ENCODE measurements at places on chromosomes 5 and 9.

GRCh38 chr9:134053401-134053871, 14.4 kb downstream of the BRD3 start:
- no peak for DNase-seq

DNA sequence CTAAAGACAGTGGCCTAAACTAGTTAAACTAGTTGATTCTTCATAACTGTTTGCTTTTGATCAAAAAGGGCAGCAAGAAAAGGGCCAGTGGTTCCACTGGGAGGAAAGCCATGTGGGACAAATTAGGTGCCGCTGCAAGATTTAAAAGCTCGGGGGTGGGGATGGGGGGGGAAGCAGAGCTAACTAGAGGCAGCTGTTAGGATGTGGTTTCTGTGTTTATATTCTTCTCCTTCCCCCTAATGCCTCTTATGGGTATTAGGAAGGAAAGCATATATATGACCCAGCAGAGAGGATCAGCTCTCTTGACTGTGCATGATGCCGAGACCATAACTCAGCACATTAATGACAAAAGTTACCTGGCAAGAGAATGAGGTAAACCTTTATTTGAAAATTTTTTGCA, 65.7 kb downstream of the EFNA5 start:
- DNase-seq: no peak

DNA sequence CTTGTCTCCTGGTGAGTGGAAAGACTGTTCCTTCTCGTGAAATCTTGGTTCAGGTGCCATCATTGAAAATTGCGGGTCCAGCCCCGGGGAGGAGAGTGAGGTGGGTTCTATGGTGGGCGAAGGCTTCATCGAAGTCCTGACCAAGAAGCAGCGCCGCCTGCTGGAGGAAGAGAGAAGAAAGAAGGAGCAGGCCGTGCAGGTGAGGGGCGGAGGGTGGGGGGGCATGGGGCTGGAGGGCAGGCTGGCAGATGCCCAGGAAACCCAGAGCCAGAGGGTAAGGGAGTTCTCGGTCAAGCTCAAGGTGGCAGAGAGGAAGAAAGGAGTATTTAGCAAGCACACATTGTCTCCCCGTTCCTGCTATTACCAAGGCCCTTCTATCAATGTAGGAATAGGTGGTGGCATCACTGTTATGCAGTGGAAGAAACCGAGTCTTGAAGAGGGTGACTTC, 24.3 kb upstream of the POMT1 start:
- DNase-seq: peak; percentile 46

DNA sequence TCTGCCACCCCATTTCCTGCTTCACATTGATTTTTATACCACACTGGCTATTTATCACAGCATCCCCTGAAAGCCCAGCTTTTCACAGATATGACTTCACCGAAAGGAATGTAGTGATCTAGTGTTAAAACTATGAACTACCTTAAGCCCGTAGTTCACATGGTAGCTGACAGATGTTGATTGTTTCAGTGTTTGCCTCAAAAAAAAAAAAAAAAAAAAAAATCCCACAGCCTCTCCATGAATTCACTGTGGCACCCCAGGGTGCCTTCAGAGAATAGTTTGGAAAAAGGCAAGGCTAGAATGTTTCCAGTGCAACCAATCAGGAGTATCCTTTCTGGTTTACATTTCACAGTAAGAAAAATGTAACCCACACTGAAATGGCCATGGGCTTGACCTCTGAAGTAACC, 37.1 kb downstream of the GLIS3 start:
- DNase-seq: no peak

DNA sequence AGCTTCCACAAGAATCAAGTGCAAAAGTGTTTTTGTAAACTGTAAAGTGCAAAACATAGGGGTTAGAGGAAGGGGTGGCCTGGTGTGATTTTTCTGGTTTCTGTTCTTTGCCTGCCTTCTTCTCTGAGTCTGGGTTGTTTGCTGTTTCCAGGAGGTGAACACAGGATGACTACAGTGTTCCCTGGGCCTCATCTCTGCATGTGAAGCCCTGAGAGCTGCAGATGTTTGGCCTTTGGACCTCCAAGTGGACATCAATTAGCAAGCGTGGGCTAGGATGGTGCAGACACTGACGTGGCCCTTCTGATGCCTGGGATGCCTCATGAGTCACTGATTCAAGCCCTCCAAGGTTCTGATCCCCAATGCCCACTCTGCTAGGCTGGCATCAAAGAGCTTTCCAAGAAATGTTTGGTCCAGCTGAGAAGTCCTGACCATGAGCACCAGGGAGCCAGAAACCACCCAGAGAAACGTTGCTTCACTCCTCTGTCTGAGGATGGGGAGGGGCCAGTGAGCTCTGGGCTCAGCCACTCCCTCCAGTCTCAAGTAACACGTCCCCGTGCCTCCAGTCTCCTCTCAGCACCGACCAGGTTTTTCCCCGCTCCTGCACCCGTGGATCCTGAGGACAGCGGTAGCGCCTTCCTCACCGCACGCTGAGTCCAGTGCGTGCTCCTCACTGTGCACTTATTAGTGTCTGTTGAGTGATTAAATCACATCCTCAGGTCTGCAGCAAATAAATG, 7.6 kb downstream of the IL9 start:
- no peak for DNase-seq

DNA sequence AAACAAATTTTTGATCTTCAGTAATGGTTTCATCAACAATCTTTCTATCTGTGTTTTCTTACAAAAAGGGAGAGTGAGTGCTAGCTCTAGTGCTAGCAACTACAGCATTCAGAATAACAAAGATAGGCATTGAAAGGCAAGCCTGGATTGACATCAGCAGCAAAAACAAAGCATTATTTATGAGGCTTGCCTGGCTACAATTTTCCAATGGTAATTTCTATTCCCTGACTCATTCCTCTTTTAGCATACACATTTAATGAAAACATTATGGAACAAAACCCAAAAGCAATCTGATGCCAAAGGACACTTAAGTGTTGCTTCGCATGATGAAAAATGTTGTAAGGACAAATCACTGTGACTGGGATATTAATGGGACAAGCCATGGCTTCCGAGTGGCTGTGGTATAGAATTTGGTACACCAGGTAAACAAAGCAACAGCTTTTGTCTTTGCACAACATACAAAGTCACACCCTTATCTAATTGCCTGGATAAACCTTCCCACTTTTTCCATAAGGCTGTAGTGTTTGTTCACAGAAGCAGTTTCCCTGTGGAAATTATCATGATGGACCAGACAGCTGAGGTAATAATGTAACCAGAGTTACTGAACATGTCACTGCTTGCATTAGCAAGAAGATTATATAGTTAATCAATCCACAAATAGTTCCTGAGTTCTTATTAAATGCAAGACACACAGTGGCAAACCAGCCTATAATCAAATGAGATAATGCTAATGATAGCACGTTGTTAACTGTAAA, 179.8 kb upstream of the EDIL3 start:
- no peak for DNase-seq

DNA sequence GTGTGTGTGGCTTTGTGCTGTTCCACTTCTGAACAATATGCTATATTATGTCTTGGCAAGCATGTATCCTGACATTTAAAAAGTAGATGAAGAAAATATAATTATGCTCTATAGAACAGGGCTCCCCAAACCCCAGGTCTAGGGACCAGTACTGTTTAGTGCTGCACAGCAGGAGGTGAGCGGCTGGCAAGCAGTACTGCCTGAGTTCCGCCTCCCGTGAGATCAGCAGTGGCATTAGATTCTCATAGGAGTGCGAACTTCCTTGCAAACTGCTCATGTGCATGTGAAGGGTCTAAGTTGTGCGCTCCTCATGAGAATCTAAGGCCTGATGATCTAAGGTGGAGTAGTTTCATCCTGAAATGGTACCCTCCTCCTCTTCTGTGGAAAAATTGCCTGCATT, 979.1 kb upstream of the CTNND2 start:
- DNase-seq: no peak

- no peak for DNase-seq
Observed at GRCh38 chr9:95007226-95007869, 280.8 kb downstream of the AOPEP start.

DNA sequence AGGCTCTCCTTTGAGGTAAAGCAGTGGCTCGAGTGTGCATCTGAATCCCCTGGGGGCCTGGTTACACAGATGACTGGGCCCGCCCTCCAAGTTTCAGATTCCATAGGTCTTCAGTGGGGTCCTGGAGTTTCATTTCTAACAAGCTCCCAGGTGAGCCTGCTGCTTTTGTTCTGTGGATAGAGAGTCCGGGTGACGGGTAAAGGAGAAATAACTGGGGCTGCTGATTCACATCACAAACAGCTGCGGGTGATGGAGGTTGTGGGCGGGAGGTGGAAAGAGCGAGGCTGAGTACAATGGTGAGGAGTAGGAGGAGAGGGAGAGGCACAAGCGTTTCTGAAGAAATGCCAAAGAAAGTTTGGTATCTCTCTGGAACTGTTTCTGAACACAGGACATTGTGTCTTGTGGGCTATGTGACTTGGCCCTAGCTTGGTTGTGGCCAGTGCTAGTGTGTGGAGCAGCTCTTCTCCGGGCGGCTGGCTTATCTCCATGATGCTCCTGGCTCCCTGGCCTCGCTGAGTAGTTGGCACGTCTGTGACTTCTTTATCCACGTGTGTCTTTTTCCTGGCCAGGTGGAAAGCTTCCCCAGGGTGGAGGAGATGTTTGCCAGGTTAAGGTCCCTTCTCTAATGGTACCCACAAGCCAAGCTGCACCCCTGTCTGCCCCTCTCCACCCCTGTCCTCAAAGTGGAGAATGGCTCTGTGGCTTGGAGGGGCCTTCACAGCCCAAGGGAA, 61.7 kb downstream of the HSPA4 start:
- DNase-seq: no peak

GRCh38 chr9:122991370-122991830, 42.1 kb upstream of the GPR21 start:
- DNase-seq: peak; percentile 57

DNA sequence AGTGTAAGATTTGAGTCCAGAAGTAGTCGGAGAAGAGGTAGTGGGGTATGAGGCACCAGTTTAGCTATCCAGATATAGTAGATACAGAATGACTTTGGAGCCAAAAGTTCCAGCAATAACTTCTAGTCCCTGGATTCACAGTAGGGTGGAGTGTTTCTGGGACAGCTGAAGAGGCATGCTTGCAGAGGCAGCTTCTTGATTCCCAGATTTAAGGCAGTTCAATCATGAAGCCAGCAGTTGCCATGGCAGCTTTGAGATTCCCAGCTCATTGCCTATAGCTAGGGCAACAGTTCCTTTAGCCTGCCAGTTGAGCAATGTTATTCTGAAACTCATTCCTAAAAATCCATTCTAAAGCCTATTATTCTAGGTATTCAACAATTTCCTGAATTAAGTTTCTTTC, 79.2 kb downstream of the LIX1 start:
- no peak for DNase-seq

DNA sequence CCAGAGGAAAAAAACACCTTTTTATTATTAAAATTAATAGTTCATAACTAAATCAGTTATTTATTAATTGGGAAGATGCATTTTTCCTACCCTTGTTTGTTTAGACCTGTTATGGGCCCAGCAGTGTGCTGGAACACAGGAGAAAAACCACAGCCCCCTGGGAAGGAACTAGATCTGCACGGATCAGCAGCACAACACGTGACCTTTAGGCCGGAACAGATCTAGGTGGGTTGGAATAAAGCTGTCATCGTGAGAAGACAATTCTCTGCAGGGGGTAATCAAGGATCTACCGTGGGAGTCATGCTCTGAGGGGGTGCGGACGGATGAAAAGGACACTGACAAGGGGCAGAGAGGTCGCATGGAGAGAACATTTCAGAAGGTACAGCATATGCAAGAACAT, 95.8 kb upstream of the SPATA31C2 start:
- DNase-seq: no peak

- no peak for DNase-seq
Observed at GRCh38 chr5:73266925-73267765, 94.2 kb downstream of the TMEM174 start.

GRCh38 chr5:95285409-95285755, 488 bp upstream of the MCTP1 start:
- DNase-seq: no peak

- no peak for DNase-seq
Observed at GRCh38 chr5:73663161-73663859, 37.3 kb downstream of the ARHGEF28 start.

DNA sequence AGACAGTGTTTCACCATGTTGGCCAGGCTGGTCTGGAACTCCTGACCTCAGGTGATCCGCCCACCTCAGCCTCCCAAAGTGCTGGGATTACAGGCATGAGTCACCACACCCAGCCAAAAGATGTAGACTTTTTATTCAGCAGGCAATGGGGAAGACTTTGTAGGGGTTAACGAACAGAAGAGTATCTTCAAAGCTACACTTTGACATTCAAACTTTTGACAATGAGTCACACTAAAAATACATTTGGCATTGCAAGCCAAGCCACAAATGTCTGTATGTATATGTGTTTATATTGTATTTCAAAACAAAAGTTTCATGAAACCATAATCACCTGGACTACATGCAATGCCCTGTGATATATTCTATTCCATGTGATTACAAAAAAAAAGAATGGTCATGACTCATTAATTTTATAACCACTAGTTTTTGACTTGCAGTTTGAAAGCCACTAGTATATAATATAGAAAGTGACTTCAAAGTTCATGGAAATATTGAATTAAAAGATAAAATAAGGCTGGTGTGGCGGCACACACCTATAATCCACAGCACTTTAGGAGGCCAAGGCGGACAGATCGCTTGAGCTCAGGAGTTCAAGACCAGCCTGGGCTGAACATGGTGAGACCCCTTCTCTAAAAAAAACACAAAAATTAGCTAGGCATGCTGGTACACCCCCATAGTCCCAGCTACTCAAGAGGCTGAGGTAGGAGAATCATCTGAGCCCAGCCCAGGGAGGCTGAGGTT, 8.3 kb downstream of the DIMT1 start:
- DNase-seq: no peak

DNA sequence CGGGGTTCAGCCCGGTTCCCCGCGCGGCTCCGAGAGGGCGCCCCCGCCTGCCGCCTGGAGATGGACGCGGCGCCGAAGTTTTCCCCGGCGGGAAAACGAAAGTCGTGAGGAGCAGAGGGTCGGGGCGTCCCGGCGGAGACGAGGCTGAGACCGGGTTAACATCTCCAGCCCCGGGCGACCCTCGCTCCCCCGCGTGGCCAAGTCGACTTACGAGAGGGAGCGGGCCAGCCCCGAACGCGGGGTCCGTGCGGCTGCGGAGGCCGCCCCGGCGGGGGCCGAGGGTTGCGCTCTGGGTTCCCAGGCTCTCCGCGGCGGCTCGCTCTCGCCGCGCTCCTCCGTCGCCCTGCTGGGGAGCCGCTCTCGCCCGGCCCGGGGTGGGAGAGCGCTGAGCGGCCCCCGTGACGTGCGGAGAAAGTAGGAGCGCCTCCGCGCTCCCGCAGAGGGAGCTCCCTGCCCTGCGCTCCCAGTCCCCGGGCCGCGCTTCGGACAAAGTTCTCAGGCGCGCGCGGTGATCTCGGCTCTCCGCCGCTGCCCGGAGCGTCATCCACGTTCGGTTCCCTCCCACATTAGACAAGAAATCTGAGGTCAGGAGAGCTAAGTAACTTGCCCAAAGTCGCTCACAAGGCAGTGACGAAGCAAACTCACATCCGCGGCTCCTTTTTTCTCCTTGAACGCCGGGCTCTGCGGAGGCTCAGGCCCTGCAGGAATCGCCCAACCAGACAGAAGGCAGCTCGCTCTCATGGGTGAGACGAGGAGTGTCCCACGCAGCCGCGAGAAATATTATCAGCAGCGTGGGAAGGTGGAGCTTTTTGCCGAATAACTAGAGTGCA, 1.2 kb upstream of the GCNT4 start:
- peak; percentile 54 for DNase-seq
